ENCODE measurements at places on chromosomes 12 and 14.

GRCh38 chr12:65818454-65819382, 5.6 kb upstream of the HMGA2 start:
- no peak for DNase-seq

DNA sequence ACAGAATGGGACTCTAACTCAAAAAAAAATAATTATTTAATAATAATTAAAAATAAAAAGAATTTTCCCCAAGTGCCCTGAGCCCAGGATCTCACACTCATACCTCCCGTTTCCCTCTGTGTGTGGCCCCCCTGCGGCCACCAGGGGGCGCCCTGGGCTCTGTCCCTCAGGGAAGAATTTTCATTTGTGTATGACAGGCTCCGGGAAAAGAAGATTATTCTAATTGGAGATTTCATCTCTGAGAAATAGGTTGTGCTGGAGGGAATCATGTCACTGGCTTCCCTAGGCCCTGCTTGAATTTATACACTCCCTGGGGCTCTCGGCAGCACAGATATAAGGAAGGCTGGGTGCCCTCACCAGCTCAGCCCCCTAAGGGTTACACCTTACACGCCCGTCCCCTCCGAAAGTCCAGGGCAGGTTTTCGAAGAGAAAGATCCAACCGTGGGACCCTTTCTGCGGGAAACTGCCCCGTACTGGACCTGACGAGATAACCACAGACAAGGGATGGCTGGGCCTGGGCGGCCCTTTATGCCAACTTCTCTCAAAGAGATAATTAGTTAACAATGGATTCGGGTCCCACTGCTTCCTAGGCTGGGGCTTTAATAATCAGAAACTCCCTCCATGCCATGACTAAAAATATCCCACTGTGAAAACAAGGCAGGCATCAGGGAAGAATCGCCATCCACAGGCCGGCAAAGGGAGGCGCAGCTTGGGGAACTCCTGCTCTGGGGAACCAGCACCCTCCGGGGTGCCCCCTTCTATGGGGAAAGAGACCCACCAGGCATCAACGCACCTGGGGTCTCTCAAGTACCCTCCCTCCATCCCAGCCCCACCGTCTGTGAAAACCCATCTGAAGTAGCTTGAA, 80.7 kb downstream of the KDM2B start:
- DNase-seq: peak; percentile 71

GRCh38 chr12:79988368-79988767, 53.5 kb upstream of the PPP1R12A start:
- DNase-seq: no peak

- no peak for DNase-seq
These were observed 1.4 kb downstream of the WSB2 start for GRCh38 chr12:118059341-118060191.

DNA sequence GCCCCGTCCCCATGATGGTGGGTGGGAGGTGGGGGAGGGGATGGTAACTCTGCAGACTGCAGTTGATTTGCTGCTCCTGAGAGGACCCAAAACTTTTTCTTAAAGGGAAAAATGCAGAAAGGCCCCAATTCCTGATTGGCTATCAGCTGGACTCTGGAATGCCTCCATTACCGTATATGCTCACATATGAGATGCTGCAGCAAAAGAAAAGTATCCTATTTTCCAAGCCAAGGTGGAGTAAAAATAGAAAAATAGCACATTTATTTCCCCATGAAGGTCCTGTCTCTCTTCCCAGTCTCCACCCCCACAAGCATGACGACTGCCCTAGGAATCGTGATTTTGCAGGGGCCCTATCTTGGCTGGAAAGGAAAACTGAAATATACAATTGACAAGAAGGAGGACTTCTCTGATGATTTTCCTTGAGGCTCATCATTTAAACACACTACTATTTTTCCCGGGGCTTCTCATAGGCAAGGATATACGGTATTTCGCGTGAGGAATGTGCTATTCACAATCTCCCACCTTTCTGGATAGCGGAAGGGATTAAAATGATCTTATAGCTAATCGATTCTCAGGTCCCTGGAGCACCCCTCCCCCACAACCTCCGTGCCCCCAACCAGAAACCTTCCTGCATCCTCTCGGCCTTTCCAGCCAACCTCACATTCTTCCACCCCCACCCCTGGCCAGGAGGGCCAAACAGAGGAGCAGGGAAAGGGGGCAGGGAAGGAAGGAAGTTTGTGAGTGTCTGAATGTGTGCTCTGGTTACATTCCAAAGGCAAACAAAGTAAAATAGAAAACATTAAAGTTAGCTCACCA, 138.9 kb upstream of the CCND2 start:
- DNase-seq: no peak

DNA sequence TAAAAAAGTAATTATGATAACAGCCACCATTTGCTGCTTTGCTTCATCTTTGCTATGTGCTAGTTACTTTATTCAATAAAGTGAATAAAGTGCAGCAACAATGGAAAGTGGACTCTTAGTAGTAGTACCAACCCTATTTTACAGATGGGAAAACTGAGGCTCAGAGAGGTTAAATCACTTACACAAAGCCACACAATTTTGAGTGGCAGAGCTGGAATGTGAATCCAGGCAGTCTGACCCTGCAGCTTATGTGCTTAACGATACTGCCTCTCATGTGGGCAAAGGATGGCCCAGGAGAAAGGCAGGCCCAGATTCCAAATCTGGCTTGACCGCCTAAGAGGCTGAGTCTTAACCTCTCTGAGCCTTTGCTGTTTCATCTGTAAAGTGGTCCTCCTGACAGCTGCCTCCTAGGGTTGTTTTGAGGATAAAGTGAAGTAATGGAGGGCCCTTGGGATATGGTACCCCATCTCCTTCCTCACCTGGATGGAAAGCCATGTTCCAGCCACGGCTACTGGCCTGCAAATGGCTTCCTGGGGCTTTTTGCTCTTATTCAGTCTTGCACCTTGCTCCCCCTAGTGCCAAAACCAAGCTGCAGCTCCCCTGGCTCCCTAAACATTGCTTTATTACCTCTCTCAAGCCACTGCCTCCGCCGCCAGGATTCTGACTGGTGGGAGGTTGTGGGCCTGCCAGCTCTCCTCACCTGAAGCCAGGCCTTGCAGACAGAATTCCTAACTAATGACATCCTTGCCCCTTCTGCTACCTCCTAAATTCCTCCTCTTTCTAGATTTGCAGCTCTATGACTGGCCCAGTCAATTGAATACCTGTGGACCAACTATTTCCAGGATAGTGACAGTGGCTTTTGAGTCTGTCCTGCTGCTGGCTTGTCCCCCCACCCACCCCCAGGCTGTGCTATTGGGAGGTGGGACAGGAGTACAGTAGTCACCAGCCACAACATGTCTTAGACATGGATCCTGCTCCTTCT, 283.3 kb upstream of the PWP1 start:
- peak; percentile 26 for DNase-seq

- DNase-seq: no peak
These were observed 1.5 kb upstream of the PPP1CC start for GRCh38 chr12:110744151-110744571.

DNA sequence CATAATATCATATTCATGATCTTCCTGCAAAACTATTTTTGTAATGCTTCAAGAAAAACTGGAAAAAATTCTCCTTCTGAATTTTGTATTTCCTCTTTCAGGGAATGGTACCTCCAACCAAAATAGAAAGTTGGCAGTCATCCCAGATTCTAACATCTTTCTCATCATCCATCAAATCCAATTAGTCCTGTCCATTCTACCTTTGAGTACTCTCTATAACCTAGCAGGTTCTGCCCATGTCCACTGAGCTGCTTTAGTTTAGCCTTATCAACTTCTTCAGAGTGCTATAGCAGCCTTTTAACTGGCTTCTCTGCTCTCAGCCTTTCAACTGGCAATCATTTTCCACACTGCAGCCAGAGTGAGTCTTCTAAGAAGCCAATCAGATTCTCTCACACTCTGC, 236.2 kb downstream of the AKAP6 start:
- DNase-seq: no peak

GRCh38 chr14:59294662-59294992, 106.2 kb downstream of the DAAM1 start:
- no peak for DNase-seq

DNA sequence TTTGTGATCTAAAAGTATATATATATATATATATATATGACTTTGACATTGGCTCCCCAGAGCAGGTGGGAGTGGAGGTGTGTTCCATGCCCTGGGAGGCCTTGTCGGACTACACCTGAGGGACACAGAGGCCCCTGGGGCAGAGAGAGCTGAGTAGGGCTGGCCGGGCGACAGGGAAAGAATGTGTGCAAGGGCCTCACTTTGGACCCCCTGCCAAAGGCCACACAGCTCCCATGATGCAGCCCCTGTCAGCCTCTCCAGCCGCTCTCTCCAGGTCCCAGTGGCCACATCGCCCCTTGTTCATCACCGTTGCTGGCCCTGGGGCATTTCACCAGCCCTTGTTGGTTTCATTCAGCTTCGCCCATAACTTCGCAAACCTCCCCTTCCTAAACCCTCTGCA, 123.9 kb downstream of the BCL11B start:
- no peak for DNase-seq

DNA sequence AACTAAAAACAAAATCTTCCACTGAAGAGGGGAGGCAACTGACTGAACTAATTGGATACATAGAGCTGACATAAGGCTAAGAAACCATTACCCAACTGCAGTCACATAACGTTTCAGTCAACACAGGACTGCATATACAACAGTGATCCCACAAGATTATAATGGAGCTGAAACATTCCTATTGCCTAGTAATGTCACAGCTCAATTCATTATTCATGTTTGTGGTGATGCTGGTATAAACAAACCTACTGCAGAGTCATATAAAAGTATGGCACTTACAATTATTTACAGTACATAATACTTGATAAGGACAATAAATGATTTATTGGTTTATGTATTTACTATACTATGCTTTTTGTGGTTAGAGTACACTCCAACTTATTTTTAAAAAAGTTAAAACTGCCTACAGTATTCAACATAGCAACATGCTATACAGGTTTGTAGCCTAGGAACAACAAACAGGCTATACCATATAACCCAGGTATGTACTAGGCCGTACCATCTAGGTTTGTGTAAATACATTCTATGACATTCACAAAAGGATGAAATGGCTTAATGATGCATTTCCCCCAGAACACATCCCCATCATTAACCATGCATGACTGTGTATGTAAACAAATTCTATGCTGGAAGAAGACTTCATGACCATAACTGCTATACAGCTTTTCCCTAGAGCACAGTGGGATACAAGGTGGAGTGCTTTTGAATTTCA, 4.3 kb downstream of the NAP1L1 start:
- DNase-seq: no peak
